ENCODE measurements at places on chromosomes 1 and 21.

GRCh38 chr1:206705726-206706297, 21.1 kb downstream of the MAPKAPK2 start:
- DNase-seq: no peak

DNA sequence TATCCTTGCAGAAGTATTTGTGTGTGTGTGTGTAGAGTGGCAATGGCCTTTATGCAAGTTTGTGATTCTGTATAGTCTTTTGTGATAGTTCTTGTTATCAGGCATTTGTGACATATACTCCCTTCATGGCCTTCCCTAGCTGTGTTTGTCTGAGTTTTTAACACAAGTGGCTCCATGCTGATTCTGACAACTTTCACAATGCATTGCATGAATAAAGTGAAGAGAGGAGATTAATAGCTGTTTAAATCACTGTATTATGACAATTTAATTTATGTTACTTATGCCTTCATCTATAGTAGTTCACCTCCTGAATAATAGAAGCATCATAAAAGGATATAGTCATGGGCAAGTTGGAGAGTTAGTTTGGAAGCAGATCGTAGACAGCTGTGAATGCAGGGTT, 17.2 kb upstream of the MCOLN3 start:
- no peak for DNase-seq

- no peak for DNase-seq
Measured at GRCh38 chr21:42637267-42638041, 16.0 kb upstream of the PDE9A start.

GRCh38 chr1:223289621-223290020, 74.4 kb downstream of the SUSD4 start:
- DNase-seq: no peak

All from effector memory CD4-positive, alpha-beta T cell (primary cell).